ENCODE measurements at places on chromosomes 11 and 22.

DNA sequence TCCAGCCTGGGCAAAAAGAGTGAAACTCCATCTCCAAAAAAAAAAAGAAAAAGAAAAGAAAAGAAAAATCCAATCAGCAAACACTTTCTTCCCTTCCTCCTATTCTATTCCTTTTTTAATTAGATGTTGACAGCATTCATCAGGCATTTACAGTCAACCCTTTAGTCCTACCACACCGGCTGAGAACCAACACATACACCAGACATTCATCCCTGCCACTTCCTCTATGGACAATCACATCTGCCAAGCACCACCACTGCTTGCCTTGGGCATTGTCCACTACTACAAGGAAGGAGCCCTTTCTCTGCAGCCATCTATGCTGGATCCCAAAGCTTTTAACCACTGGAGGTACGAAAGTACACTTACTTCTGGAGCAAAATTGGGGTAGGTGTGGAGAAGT lies 9.4 kb upstream of the SLN start:
- DNase-seq: no peak

GRCh38 chr22:22030493-22031182 lies 48.1 kb upstream of the TOP3B start:
- no peak for DNase-seq

GRCh38 chr11:27599217-27599616 lies 92.6 kb upstream of the LIN7C start:
- no peak for DNase-seq

DNA sequence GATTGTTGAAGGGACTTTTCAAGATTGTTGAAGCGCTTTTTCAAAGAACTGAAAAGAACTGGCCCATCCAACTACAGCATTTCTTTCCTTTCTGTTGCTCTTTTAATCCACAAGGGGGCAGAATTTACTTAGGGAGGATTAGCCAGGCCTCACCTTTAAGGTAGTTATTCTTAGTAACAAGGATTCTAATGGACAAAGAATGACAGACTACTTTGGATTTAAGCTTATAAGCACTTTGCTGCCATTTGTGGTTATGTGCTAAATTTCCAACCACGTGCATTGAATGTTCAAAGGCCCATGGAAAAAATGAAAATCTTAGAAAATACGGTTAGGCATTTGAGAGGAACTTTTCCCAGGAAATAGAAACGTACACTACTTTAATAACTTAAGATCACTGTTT lies 49.5 kb upstream of the HSPA8 start:
- peak; percentile 33 for DNase-seq

- no peak for DNase-seq
Measured at GRCh38 chr11:46277622-46278386, at the start of gene CREB3L1. CREB3L1 (plus strand) TSS chr11:46277662; CDS start chr11:46278112, 450 bp downstream.

GRCh38 chr11:1480555-1481482 lies 5.8 kb downstream of the MOB2 start:
- DNase-seq: no peak

DNA sequence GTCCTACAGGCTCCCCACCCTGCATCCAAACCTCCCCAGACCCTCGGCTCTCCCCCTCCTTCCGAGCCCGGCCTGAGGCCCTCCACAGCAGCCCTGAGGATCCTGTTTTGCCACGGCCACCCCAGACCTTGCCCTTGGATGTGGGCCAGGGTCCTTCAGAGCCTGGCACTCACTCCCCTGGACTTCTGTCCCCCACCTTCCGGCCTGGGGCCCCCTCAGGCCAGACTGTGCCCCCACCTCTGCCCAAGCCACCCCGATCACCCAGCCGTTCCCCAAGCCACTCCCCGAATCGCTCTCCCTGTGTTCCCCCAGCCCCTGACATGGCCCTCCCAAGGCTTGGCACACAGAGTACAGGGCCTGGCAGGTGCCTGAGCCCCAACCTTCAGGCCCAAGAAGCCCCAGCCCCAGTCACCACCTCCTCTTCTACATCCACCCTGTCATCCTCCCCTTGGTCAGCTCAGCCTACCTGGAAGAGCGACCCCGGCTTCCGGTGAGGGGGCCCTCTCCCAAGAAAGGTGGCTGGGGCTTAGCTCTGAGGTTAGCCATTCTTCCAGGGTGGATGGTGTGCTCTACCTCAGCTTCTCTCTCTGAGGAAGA lies 2.9 kb downstream of the INPP5J start:
- DNase-seq: no peak

- no peak for DNase-seq
Measured at GRCh38 chr22:22752556-22753477, 108.4 kb downstream of the GGTLC2 start.

DNA sequence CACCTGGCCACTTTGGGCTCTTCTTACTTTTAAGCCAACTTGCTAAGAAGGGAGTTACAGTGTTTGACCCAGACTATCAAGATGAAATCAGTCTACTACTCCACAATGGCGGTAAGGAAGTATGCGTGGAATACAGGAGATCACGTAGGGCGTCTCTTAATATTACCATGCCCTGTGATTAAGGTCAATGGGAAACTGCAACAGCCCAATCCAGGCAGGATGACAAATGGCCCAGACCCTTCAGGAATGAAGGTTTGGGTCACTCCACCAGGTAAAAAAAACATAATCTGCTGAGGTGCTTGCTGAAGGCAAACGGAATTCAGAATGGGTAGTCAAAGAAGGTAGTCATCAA lies 1.0 kb upstream of the YPEL4 start:
- DNase-seq: no peak

DNA sequence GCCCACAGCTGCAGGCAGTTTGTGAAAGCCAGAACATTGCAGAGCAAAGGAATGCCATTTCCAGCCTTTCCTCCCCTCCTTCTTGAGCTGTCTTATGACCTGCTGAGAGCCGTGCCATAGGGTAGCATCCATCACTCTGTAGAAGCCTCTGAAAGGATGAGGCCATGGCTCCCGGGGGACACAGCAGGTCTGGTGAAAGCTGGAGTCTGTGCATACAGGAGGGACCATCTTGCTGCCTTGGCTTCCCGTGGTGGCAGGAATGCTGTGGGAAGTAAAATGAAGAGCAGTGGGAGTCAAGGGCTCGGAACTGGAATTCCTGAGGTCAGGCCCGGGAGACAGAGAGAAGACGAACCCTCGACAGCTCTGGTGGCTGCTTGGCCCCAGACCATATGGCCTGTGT lies 30.9 kb downstream of the ANO1 start:
- no peak for DNase-seq

DNA sequence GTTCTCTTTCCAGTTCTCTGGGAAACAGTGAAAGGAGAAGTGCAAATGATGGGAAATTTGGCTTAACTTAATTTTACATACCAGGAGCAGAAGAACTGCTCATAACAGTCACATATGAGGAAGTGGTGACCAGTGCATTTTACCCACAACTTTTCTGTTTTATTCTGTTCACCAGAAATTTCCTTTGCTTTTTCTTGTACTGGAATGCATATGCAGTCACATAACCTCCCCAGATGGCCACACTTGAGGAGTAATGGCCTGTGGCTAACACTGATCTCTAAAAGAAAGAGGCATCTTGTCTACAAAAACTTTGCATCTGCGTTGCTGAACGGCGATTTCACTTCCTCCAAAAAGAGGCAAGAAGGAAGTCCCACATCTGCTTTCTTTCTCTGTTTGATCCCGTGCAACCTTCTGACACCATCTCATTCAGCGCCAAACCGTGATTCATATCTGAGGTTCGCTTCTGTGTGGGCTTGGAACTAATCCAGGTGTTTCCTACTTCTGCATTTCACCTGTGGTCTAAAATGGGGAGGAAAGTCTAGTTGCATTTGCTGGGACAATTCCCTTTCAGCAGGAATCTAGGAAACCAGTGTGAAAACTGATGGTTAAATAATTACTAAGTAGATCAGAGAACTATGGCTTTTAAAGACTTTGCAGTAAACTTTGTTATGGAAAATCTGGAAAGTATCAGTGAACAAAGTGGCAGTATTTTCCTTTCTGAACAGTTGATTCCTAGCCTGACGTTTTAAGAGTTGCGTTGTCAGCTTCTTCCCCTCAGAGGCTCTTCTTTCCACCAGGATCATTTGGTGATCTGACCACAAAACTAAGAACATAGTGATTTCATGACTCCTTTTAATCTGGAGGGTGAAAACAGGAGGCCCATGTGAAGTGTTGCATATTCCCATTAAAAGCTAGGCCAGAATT lies 4.2 kb upstream of the MPEG1 start:
- no peak for DNase-seq

DNA sequence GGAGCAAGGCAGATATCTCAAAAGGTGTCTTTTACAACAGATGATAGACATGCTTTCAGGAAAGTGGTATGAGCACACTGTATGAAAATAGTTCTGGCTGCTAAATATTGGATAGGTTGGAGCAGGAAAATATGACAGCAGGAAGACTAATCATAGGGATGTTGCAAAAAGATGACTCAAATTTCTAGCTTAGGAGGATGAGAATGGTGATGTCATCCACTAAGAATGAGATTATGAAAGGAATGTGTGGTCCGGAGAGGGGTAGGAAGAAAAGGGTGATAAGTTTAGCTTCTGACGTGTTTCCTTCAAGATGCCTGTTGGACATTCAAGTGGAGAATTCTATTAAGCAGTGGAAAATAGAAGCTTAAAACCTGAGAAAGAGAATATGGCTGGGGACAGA lies 46.4 kb downstream of the RCN1 start:
- no peak for DNase-seq

GRCh38 chr11:118176778-118177134 lies 317 bp upstream of the SCN2B start:
- no peak for DNase-seq

GRCh38 chr11:124123622-124124021 lies 8.4 kb downstream of the VWA5A start:
- DNase-seq: no peak

DNA sequence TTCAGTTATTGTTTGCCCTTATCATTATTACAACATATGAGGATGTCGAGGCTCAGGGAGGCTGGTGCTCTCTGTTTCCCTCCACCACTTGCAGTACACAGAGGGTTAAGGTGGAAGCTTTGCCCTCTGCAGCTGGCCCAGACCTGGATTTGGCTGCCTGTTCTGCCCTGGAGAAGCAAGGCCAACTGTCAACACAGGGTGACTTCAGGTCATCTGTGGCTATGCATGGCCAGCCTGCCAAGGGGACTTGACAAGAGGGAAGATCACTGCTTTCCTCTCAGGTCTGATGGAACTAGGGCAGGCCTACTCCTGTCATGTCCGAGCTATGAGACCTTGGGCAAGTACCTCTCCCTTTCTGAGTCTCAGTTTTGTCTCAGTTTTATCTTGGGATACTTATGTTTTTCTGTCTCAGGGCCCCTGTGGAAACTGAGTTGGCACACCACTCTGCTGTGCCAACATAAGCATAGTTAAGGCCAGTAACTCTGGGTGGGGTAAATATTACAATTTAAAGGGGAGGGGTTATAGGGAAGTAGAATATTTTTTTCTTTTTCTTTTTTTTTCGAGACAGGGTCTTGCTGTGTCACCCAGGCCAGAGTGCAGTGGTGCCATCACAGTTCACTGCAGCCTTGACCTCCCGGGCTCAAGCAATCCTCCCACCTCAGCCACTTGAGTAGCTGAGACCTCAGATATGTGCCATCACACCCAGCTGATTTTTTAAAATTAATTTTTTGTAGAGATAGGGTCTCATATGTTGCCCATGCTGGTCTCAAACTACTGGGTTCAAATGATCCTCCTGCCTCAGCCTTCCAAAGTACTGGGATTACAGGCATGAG lies 2.4 kb upstream of the THRSP start:
- no peak for DNase-seq

DNA sequence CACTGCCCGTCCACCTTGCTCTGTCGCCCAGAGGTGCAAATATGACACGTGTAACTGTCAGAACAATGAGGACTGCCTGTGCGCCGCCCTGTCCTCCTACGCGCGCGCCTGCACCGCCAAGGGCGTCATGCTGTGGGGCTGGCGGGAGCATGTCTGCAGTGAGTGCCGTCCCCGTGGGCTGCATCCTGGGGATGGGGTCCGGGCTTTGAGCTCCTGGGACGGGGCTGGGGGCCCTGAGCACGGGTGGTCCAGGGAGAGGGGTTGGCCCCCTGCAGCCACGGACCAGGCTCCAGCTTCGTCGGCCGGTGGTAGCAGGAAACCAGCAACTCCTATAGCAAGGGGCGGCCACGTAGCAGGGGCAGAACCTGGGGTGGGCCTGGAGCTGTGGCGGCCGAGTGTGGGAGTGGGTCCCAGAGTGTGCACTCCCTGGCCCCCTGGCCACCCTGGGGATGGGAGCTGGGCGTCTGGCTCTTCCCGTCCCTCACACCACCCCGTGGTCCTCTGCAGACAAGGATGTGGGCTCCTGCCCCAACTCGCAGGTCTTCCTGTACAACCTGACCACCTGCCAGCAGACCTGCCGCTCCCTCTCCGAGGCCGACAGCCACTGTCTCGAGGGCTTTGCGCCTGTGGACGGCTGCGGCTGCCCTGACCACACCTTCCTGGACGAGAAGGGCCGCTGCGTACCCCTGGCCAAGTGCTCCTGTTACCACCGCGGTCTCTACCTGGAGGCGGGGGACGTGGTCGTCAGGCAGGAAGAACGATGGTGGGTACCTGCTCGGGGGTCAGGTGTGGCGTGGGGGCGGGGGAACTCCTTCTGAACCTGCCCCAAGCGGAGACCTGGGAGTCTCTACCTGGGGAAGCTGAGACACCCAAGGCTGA lies 10.1 kb downstream of the MUC2 start:
- DNase-seq: no peak

DNA sequence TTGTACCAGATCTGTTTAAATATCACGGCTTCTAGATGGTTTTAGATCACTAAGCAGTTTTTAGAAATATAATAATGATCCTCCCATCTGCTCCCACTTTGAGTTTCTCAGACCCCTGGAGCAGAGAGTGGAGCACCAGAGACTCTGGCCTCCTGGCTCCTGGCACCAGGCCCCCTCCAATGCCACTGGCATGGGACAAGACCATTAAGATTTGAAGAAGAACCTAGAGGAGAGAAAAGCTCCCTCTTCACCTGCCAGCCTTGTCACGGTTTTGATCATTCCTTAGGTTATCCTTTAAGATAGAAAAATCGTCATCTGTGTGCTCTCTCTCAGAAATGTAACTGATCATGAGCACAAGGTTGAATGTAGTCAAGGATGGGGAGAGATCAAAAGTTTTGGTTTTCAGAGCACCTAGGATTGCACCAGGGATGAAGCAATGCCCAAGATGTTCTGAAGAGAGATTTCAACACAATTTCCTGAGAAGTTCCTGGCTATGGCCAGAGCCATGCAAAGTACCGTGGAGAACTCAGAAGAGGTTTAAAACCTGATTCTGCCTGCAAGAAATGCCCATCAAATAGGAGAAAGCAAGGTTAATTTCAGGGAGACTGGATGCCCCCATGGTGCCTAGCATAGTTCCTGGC lies 22.2 kb downstream of the IL10RA start:
- DNase-seq: no peak

DNA sequence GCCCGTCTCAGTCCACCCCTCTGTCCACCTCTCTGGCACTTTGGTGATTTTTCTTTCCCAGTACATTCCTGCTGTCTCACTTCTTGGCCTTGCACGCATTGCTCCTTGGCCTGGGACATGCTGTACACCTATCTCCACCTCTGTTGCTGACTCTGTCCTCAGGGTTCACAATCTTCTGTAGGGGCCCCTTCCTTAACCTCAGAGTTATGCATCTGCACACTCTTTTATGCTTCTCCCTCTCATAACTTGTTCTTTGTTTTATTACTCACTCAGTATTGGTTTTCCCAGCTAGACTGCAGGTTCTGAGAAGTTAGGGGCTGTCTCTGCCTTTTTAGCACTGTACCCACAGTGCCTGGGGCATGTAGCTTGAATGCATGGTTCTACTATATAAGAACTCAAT lies 139.1 kb upstream of the MTMR2 start:
- no peak for DNase-seq

GRCh38 chr22:34886391-34886790 lies 179.6 kb upstream of the ISX start:
- no peak for DNase-seq

GRCh38 chr11:22106566-22106965 lies 86.3 kb upstream of the ANO5 start:
- no peak for DNase-seq
